ENCODE measurements at places on chromosomes 12 and 14.

DNA sequence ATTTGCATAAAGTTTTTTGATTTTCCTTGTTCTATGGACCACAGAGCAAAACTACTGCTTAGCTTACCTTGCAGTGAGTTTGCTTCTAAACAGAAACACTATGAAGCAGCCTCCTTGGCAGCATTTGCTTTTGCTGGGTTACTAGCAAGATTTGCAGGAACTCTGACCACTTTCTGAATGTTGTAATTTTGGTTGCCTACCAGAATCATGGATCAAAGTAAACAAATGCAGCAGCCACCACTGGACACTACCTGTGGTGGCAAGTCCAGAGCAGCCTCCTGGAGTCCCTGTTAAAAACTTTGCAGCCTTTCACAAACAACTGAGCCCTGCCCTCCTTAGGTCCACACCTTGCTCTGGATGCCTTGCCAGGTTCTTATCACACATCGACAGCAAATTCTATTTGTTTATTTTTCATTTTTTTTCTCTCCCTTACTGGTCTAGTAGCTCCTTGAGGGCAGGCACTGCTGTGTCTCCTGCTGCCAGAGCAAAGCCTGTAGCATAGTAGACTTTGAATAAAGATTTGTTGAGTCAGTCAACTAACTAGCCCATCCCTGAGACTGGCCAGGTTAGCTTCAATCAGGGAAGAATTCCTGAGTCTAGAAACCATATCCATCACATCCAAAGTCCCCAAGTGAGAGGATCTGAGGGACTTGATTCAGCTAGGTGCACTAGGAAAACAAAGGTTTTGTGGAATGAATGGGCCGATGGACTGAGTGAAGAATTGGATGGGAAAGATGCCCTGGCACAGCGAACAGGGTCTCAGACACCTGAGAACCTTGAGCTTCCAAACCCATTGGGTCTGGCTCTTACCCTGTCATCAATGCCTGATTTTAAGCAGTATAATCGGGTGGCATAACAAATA lies 5.7 kb downstream of the TTC6 start:
- no peak for DNase-seq

DNA sequence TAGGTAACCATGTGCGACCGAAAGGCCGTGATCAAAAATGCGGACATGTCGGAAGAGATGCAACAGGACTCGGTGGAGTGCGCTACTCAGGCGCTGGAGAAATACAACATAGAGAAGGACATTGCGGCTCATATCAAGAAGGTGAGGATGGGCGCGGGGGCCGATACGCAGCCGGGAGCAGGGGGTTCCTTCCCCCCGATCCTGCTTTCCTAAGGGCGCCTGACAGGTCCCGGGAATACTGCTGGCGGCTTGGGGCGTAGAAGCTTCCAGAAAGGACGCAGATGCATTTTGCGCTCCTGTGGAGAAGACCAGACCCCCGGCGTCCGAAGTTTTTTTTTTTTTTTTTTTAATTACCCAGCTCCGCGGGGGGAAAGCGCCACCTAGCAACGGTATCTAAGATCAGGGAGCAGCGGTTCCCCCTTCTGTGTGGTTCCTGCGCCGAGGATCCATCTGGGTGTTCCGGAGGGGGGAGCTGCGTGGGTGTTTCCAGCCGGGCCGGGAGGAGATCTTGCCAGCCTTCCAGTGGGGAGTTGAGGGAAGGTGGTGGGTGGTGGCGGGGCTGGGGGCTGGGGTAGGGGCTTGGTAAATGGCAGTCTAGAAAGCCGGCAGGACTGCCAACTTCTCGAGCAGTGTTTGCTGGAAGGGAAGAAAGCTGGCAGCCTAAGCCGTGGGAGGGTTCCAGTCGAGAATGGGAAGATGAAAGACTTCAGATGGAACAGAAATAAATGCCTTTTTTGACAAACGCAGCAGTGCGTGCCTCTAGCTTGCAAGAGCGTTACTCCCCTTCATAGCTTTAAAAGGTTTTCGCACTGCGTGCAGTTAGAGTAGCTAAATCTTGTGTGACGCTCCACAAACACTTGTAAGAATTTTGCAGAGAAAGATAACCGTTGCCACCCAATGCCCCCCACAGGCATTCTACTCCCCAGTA lies 764 bp downstream of the DYNLL1 start:
- DNase-seq: peak; percentile 72

GRCh38 chr12:117387832-117388231 lies 26.4 kb upstream of the NOS1 start:
- DNase-seq: no peak

- DNase-seq: no peak
Observed at GRCh38 chr14:65815127-65815526, 402.6 kb downstream of the FUT8 start.

- DNase-seq: no peak
Observed at GRCh38 chr12:81596558-81596957, 162.6 kb downstream of the PPFIA2 start.

DNA sequence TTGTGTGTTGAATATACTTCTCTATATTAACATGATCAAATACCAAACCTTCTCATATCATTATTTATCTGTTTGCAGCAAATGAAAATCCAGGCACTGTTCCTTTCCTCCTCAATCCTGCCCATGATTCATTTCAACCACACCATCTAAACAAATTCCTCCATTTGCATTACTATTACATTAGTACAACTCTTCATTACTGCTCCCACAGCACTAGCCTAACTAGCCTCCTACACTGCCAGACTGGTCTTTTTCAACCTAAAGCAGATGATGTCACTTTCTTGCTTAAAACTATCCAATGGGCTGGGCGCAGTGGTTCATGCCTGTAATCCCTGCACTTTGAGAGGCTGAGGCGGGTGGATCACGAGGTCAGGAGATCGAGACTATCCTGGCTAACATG lies 117.3 kb upstream of the MYF6 start:
- DNase-seq: no peak

All from hematopoietic multipotent progenitor cell treated with erythropoietin and hydrocortisone succinate and interleukin-3 and kit ligand, for 8 days (in vitro differentiated cells).